ENCODE measurements at places on chromosomes 3 and 15.

GRCh38 chr3:166275024-166275390, 437.8 kb upstream of the BCHE start:
- no peak for DNase-seq

DNA sequence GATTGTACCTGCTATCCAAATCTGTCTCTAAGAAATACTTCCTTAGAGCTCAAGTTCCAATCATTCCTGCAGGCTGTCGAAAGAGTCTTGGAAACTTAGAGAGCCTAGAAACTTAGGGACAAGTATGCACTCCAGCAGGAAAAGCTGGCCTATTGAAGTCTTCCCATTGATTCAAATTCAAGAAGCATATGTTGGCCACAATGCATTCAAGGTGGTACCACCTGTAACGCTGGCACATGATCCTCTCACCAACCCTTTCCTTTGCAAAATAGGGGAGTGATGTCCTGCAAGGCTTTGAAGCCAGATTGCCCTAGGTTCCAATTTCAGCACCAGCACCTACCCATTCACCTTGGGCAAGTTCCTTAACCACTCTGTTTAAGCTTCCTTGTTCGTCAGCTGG, 6.0 kb downstream of the ADAMTS9 start:
- no peak for DNase-seq

GRCh38 chr3:170572665-170573253, 13.1 kb downstream of the SLC7A14 start:
- peak; percentile 3 for DNase-seq

DNA sequence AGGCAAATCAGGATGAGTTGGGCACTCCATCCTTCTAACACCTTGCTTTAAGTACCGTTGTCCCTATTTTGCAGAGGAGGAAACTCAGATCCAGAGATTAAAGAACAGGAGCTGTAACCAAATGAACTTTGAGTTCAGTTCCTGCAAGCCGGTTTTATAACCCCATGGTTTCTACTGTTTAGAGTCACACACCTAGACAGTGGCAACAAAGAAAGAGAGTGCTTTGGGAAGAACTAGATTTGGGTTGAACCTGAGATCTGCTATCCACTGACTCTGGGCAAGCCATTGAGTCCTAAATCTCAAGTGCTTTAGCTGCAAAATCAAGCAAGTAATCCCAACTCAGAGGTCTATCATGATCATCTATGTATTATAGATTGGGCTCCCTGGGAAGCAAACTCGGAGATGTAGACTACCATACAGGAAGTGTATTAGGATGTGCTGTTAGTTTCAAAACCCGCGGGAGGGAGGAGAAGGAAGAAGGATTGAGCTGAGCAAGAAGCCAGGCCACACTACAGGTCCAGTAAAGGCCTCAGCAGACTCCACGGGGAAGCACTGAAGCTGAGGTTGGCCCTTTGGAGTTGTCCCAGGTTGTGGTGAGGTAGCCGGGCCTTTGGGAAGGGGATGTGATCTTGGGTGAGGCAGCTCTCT, 42.2 kb downstream of the SRGAP3 start:
- no peak for DNase-seq

- DNase-seq: no peak
Observed at GRCh38 chr3:112115161-112115739, 17.8 kb downstream of the GCSAM start.
